ENCODE measurements at places on chromosomes 6 and 20.

DNA sequence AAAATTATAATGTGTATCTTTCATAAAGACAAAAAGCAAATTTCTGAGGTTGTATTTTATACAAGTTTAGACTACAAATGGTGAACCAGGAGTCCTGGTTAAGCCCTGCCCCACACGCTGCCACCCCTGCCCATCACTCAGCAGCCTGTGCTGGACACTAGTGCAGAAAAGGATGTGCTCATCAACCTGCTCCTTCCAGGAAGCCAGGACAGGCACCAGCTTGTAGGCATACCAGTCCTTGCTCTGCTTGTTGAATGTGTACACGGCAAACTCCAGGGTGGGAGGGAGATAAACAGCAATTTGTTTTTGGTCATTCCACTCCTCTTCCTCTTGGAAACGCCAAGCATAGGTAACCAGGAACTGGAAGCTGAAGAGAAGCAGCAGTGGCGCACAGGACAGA lies 18.1 kb downstream of the CST9L start:
- DNase-seq, result no peak

- DNase-seq, result peak; percentile 82
Observed at GRCh38 chr20:62977613-62978560, 25.4 kb downstream of the SLC17A9 start.

GRCh38 chr6:155635416-155635815 lies 179.8 kb upstream of the NOX3 start:
- DNase-seq, result no peak

DNA sequence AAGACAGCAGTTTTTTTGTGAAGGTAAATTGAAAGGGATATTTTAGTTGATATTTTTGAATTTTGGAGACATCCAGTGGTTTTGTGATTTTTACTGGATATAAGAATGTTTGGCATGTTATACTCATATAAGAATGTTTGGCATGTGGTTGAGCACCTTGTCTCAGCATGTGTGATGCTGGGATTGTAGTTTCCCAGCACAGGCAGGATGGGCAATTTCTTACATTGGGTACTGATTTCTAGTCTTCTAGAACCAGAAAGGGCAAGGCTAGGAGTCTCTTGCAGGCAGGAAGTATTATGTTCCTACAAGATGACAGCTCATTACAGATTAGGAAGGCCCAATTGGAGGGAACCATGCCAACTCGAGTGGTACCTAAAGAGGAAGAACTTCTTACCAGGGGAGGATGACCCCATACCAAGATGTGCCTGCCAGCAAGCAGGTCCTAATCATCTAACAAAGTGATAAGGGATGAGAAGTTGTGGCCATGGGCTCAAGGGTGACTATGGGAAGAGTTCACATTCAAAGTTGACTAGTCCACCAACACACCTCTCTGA lies 377.8 kb downstream of the UTRN start:
- DNase-seq, result no peak

GRCh38 chr20:15100506-15101160 lies 763.2 kb upstream of the FLRT3 start:
- no peak for DNase-seq

- DNase-seq, result no peak
Observed at GRCh38 chr6:108222504-108222903, 38.3 kb downstream of the SNX3 start.

- no peak for DNase-seq
Observed at GRCh38 chr6:139422105-139423036, 47.9 kb upstream of the CITED2 start.

- DNase-seq, result no peak
Observed at GRCh38 chr6:94751641-94752329, 825.5 kb upstream of the MANEA start.

- DNase-seq, result no peak
Observed at GRCh38 chr6:69232008-69232407, 564.8 kb downstream of the LMBRD1 start.

- no peak for DNase-seq
Observed at GRCh38 chr6:100271625-100272024, 193.1 kb downstream of the SIM1 start.

DNA sequence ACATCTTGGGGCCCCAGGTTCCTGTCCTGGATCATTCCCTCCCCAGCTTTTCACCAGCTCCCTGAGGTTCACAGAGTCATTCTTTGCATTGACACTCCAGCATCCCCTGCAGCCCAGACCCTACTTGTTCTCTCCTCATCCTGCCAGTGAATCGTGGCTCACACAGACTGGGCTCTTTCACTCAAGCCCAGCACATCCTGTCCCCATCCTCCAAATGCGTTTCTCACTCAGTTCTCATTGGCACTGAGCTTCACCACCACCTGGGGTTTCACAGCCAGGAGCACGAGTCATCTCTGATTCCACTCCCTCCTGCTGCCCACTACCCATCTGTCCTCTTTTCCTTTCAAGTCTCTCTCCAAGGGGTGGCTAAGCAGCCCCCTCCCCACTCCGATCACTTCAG lies 85.4 kb upstream of the NNAT start:
- DNase-seq, result no peak

- DNase-seq, result no peak
Observed at GRCh38 chr6:162976141-162976540, 248.4 kb downstream of the PACRG start.

DNA sequence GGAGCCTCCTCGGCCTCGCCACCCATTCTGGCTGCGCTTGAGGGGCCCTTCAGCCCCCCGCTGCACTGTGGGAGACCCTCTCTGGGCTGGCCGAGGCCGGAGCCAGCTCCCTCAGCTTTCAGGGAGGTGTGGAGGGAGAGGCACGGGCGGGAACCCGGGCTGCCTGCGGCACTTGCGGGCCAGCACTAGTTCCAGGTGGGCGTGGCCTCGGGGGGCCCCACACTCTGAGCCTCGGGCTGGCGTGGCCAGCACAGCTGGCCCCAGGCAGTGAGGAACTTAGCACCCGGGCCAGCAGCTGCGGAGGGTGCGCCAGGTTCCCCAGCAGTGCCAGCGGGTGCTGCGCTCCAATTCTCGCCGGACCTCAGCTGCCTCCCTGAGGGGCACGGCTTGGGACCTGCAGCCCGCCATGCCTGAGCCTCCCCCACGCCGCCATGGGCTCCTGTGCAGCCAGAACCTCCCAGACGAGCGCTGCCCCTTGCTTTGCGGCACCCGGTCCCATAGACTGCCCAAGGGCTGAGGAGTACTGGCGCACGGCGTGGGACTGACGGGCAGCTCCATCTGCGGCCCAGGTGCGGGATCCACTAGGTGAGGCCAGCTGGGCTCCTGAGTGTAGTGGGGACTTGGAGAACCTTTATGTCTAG lies 6.5 kb downstream of the MUC22 start:
- no peak for DNase-seq

DNA sequence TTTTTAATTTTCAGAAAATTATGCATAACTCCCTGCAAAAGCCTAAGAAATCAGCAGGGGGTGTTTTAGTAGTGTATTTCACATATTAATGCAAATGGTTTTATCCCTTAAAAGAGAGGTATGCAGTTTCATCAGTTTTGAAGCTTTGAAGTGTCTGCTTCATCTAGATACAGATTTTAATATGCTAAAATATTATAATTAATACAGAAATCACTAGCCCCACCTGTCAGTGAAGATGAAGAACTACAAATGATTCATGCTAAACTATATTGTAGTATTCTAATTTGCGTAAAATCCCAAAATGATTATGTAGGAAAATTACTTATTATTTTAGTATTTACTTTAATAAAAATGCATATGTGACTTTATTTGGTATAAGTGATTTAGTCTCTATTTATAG lies 2.9 kb upstream of the TFB1M start:
- DNase-seq, result no peak

DNA sequence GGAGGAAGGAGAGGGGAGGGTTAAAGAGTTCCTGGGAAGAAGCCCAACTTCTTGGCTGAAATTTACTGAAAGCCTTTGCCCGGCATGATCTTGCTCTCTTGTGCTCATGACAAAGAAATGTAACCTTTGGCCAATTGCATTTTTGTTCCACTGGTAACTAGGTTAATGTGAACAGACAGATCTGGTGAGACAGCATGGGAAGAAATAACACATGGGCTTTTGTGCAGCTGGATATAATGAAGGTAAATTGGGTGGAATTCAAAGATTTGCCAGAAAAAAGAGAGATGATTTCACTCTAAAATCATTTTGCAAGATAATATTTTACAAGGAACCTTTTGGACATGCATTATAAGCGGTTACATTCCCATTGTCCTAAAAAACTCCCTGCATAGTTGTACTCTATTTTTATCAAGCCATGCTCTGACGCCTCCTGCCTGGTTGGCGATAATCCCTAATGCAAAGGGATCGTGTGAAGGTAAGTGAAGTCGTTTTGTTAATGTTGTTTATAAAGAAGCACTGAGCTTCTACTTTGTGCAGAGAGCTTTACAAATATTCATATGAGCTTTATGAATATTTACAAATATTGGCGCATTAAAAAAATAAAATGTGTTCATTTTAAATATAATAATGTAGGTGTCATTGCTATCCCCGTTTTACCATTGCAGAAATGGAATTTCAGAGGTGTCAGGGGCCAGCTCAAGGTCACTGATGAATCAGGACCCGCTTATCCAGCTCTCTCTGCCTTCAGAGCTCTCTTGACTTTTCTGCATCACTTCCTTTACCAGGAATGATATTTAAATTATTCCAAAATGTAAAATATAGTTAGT lies 161.3 kb upstream of the AGPAT4 start:
- no peak for DNase-seq

GRCh38 chr6:42320762-42321161 lies 103.1 kb upstream of the MRPS10 start:
- DNase-seq, result no peak

DNA sequence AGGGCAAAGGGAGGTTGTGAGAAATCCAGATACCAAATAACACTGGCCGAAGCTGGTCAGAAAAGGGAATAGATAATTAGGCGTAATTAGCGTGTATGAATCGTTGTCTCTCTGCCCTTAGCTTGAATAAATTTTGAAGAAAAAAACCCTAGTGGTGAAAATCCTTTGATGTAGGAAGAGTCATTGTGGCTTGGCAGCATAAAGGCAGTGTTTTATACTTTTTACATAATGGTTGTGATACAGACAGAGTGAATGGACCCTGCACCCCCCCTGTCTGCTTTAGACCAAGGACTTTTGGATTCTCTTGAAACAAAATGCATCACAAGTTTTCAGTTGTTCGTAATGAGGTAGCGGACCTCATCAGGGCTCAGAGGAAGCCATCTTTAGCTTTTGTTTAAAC lies 126.5 kb downstream of the AFG1L start:
- no peak for DNase-seq

GRCh38 chr20:53302695-53303412 lies 290.8 kb downstream of the ZNF217 start:
- no peak for DNase-seq

DNA sequence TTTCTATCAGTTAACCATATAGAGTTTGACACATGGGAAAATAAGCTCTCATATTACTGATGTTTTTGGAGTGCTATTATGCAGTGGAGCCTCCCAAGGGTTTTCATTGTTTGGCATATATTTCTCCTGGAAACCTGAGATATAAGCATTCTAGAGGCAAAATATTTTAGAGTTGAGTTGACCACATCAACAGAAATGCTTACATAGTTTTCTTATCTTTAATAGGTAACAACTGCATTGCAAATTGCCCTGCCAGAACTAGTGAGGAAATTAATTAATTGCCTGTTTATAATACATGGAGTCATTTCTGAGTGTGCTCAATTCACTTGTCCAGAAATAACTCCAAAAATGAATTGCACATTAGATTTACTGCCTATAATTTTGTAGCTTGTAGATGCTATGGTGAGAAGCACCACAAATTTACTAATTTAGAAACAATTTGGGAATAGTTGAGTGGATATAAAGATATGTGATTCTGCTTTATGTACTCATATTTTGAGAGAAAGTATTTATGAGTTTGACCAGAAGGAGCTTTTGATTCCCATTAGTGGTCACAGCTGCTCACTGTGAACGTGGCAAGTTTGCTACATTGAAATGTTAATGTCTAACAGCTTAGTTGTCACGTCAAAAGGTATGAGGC lies 288.7 kb downstream of the CD109 start:
- no peak for DNase-seq

DNA sequence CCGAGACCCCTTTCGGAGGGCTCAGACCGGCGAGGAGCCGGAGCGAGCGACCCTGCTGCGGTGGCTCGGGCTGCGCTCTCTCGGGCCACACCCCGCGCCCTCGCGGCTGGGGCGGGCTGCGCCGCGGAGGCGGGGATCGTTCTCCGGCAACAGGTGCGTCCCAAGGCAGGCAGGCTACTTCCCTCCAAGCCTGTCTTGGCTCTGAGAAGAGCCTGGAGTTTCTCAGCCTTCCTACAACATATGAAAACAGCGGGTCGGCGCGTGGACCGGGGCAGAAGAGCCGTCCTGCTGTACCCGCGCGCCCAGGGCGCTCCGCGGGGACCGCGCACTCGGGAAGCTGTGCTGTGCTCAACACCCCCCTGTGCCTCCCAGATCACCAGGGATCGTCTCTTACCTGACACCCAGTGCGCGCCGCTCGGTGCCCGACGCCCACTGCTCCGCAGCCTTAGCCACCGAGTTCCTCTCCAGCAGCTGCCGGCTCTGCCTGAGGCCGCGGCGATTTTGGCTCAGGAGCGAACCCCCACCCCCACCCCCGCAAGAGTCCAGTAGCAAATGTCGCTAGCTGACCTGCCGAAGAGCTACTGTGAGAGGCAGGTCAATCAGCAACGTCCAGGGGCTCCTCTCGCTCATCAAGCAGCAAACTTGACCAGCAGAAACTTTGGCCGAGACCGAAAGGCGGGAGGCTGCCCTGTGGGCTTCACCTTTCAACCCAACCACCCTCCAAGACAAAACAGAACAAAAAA lies 3.7 kb upstream of the OLIG3 start:
- no peak for DNase-seq

DNA sequence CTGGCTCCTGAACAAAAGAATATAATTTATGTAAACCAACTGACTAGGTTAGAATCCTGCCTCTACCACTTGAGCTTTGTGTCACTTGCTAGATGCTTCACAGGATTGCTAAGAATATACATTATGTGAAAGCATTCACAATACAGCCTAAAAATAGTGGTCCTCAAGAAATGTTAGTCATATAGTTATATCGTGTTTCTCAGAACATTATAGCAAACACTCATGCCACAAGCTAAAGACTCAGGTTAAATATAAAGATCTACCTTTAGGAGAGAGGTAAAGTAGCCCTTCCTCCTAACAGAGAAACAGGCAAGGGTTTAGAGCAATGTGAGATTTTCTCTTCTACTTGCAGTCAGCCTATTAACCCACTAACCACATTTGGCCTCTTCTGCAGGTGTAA lies 17.8 kb upstream of the ALDH8A1 start:
- no peak for DNase-seq

- DNase-seq, result no peak
Observed at GRCh38 chr6:151071295-151071694, 168.5 kb upstream of the AKAP12 start.

GRCh38 chr6:17974570-17975368 lies 12.7 kb downstream of the KIF13A start:
- DNase-seq, result no peak

- DNase-seq, result no peak
Observed at GRCh38 chr20:25316506-25317190, 68.8 kb downstream of the PYGB start.
